Activated naive CD8-positive, alpha-beta T cell treated with anti-CD3 and anti-CD28 coated beads, Interleukin-2, amount 10 ng/mL, durations not matched to agents 7 days and 5 days (primary cell): ENCODE measurements at places on chromosomes 3 and 15. TPM values are rescaled to one million over a fixed set of nuclear protein-coding genes. Genes with fewer than 3 reads are reported as not detected.

DNA sequence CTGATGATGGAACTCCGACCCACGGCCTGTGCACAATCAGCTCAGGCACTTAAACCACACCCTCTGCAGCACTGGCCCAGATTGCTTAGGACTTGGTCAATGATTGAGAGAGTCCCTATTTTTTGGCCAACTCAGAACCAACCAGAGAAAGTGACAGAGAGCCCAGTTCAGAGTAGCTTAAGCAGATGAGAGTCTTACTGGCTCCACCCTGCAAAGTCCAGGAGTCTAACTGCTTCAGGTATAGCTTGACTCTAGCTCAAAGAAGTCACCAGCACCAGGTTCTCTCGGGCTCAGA lies 20.1 kb downstream of the SLC6A20 start:
- no peak for DNase-seq

DNA sequence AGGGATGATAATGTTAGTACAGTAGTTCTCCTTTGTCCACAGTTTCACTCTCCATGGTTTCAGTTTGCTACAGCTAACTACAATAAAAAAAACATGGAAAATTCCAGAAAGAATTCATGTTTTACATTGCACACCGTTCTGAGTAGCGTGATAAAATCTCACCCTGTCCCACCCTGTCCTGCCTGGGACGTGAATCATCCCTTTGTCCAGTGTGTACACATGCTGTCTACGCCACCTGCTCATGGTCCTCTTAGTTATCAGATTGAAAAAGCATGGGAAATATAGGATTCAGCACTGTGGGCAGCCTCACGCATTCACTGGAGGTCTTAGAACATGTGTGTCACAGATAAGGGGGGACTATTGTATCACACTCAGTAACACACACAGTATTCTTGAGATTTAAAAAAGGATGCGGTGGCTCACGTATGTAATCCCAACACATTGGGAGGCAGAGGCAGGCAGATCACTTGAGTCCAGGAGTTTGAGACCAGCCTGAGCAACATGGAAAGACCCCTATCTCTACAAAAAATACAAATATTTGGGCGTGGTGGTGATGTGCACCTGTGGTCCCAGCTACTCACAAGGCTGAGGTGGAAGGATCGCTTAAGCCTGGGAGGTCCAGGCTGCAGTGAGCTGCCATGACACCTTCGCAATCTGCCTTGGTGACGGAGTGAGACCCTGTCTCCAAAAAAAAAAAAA lies 8.7 kb upstream of the FLNB start:
- DNase-seq: no peak

- DNase-seq: no peak
Measured at GRCh38 chr3:8506571-8507061, 5.0 kb downstream of the LMCD1 start.

GRCh38 chr3:31952205-31952604 lies 28.9 kb downstream of the OSBPL10 start:
- no peak for DNase-seq

DNA sequence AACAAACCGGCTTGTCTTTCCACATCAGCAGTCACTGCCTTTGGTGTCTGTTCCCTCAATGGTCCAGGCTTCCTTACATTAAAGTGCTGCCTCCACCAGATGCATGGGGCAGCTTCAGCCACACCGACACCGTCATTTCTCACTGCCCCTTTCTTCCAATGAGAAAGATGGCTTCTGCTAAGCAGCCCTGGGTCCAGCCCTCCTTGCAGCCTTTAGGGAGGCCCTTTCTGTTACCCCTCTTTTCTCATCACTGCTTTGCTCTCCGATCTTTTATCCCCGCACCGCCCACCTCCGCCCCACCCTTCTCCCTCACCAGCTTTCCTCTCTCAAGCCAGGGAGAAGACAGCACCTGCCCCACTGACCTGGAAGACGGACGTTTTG lies 28.2 kb upstream of the CXCR6 start:
- no peak for DNase-seq

DNA sequence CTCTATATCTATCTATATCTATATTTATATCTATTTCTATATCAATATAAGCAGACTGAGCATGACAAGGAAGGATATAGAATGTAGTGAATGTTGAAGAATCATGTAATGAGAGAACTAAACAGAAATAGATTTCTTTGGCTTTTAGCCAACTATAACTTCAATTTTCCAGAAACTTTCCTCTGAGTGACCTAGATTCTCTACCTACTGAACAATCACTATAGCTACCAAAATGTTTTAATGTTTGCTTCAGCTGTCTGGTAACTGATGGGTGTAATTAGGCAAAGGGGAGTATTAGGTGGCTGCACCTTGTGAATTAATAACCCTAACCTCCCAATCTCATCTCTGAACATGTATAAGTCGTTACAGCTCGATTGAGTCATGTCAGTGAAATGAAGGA lies 76.4 kb upstream of the ROBO1 start:
- no peak for DNase-seq

GRCh38 chr3:46193436-46193835 lies 14.7 kb downstream of the CCR1 start:
- no peak for DNase-seq

- no peak for DNase-seq
Measured at GRCh38 chr15:69749797-69750196, 297.2 kb downstream of the RPLP1 start.

NCBP2 gene
- total RNA-seq: 53.0 TPM

PCLAF gene
- 94.2 TPM for total RNA-seq
